Stimulated activated CD8-positive, alpha-beta memory T cell treated with anti-CD3 and anti-CD28 coated beads, Interleukin-7, amount 100 ng/mL, for 1 hour (primary cell): ENCODE measurements at places on chromosomes 3 and 15.

GRCh38 chr3:40843851-40844548 is 319.2 kb downstream of the ZNF621 start:
- no peak for DNase-seq

GRCh38 chr15:100958326-100959065 is 39.3 kb downstream of the LRRK1 start:
- no peak for DNase-seq

DNA sequence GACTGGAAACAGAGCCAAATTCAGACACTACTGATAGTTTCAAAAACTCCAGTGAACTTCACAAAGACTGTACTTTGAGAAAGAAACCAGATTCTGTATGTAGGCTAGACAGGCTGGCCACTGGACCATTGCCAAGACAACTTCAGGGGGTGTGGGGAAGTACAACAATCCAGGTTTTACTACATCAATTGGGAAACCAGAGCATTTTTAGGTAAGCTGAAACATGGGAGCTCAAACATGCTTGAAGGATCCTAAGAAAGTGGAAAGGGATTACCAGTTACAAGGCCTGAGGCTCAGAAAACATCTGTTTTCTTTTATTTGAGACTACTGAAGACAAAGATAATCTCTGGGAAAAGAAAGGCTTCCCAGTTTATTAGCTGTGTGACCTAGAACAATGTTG is 26.9 kb upstream of the ZNF280D start:
- no peak for DNase-seq

DNA sequence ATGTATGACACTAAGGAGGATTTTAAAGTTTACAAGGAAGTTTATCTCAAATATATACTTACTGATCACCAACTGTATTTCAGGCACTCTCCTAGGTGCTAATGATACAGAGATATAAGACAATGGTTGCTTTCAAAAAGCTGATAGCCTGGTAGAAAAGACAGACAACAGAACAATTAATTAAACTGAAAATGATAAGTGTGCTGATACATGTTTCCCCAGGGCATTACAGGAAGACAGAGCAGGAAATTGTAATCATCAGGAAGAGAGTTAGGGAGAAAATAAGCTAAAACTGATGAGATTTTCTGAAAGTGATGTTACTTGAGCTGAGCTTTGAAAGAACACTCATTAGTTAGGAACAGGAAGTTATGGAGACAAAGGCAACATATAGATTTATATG is 229.7 kb downstream of the RSRC1 start:
- no peak for DNase-seq

GRCh38 chr3:187290503-187290902 is 1.0 kb downstream of the MASP1 start:
- DNase-seq = no peak

- DNase-seq = no peak
Observed at GRCh38 chr3:46926039-46926438, 48.5 kb downstream of the PTH1R start.

DNA sequence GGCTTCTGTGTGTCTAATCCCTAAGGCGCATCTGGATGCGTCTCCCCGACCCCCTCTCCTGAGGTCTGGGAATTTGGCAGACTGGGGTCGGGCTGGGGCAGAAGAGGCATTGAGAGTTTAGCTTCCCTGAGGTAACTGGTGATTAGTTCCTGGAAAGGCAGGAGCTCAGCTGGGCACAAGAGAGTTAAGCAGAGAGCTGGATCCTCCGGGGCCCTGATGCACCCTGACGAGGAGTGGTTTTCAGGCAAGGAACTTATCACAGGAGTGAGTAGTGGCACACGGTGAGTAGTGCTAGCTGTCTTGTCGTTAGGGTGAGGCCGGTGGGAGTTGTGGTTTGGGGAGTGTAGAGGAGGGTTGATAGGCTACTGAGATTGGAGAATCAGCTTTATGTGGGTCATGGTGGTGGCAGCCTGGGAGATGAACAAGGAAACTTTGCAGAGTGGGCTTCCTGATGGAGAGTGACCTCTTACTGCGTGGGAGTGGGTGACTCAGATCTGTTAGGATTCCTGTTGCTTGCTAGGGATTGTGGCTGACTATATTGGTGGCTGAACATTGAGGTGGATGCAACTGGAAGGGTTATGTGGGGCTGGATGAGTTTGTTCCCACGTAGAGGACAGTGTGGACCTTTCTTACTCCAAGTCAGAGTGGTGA is 897 bp downstream of the RAD54L2 start:
- DNase-seq = no peak

- no peak for DNase-seq
Observed at GRCh38 chr15:67358812-67359211, 104.2 kb downstream of the IQCH start.

DNA sequence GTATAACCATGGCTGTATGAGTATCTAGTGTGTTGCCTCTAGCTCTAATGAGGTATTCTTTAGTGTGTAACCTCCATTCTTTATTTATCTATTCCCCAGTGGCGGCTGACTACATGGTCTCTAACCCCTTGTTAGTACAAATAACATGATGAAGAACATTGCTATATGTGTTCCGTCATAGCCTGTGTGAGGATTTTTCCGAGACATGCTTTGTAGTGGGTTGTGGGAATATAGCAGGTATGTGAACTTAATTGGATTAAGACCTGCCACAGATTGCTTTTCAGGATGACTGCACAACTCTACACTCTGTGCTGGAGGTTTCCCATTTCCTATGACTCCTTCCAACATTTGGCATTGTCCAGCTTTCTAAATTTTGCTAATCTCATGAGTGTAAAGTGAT is 563.4 kb downstream of the ROBO1 start:
- no peak for DNase-seq

DNA sequence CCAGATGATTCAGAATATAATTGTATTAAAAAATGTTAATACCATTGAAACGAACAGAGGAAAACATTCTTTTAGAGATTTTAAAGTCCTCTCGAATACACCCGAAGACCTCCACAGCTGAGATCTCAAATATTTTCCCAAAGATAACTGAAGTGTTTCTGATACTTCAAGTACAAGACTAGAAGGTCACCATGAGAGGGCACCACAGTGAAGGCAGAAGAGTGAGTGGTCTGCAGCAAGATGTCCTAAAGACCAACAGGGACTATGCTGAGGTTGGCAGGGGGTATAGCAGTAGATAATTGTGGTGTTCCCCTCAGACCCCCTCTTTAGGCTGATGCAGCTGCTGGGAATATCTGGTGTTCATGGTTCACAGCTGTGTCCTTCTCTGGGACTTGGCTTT is 156.5 kb downstream of the PDCD6IP start:
- DNase-seq = no peak

DNA sequence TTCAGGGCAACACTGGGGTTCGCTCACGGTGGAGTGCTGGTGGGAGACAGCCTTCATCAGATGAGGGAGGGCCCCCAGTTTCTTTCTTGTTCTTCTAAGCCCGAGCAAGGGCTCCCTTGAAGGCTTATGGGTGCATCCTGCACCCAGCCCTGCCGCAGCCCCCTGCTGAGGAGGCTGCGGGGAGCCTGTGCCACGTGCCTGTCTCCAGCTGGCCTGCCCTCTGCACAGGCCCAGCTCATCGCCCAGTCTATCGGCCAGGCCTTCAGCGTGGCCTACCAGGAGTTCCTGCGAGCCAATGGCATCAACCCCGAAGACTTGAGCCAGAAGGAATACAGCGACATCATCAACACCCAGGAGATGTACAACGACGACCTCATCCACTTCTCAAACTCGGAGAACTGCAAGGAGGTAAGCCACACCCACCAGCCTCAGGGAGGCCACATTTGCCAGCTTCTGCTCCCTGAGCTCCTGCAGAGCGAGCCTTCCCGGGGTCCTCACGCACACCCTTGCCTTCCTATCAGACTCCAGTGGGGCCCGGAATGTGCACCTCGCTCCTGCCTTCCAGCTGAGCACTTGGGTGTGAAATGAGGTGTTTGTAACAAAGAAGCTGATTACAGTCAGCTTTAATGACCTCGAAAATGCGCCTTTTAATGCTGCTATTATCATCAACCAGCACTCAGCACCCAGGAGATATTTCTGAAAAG is 164.3 kb downstream of the NSMCE3 start:
- no peak for DNase-seq

- DNase-seq = no peak
Observed at GRCh38 chr15:87268675-87269074, 987.9 kb downstream of the NTRK3 start.

DNA sequence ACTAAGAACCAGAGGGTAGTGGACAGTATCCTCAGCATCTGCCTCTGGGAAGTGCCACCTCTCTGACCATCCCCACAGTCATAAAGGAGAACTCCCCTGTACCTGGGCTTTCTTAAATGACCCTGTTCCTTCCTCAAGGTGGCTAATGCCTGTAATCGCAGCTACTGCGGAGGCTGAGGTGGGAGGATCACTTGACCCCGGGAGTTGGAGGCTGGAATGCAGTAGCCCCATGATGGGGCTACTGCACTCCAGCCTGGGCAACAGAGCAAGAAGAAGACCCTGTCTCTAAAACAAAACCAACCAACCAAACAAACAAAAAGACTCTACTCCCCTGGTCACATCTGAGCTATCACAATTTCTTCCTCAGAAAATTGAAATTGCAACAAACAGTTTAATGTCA is 848 bp upstream of the BUB1B start:
- DNase-seq = no peak

GRCh38 chr3:59978979-59979378 is 929.2 kb upstream of the CFAP20DC start:
- DNase-seq = no peak

GRCh38 chr15:51327081-51327480 is 11.3 kb downstream of the CYP19A1 start:
- DNase-seq = no peak
